ENCODE measurements at places on chromosomes 6 and 20.

- DNase-seq, result no peak
Measured at GRCh38 chr6:118876198-118876597, 17.8 kb upstream of the ASF1A start.

DNA sequence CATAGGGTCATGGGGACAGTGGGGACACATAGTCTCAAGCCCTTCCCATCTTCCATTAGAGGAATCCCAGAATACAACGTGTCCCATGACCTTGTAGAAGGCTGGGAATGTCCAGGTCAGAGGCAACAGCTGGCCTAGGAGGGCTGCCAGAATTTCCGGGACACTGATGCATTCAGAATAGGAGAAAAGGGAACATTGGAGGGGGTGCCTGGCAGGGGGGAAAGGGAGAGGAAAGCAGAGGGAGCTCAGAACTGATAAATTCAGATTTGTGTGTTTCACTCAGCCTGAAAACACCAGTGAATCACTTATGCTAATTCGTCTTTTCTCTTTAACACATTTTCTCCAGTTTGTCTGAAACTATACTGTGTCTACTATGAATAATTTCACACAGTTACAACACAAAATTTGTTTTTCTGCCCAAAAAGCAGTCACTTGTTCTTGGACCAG is 35.5 kb upstream of the BMP2 start:
- no peak for DNase-seq

- DNase-seq, result no peak
Measured at GRCh38 chr20:23966927-23967615, 21.5 kb downstream of the GGTLC1 start.

DNA sequence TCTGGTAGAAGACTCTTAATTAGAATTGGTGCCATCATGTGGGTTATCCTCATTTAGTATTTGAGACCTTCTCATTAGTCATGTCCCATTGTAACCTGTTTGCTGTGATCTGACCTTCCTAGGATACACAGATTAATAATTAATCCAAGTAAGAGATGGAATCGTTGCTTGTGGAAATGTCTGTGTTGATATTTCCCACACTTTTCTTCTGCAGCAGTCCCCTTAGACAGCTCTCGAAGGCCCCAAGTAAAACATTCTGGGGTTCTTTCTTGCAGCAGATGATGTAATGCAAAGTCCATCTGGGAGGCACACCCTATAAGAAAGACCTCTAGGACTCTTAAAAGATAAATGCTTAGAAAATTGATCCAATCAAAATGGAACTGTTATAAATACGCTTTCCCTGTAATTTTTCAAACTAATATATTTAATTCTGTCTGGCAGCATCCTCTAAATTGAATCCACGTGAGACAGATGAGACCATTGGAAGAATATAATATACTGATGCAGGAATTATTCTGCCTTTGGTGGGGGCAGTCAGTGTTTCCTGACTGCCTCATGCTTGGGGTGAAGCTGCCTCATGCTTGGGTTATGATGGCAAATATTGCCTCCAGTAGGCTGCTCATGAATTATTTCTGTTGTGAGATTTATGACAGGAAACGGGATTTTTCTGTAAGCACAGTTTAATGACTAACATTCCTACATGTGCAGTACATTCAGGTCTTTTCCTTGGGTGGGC is 54.5 kb upstream of the ARMC2 start:
- DNase-seq, result no peak

- peak; percentile 13 for DNase-seq
Measured at GRCh38 chr6:111918825-111919224, 45.6 kb upstream of the FYN start.

GRCh38 chr6:144153971-144154370 is 3.7 kb downstream of the STX11 start:
- no peak for DNase-seq

GRCh38 chr20:54025251-54025771 is 45.1 kb downstream of the BCAS1 start:
- no peak for DNase-seq

GRCh38 chr6:160301339-160301738 is 42.7 kb upstream of the SLC22A2 start:
- DNase-seq, result no peak

DNA sequence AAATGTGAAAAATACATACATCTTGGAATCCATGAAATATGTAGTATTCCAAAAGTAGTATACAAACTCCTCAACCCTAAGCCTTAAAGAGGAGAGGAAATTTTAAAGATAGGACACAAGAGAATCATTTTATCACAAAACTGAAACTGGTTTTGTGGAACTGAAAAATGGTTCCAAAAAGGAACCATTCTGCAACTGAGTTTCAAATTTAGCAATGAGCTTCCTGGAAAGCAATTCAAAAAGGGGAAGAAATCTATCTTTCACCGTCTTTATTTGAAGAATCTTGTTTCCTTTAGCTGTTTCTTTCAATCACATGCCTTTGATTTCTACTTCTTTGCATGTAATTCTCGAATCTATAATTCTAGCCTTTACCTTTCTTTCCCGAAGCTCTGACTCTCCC is 32.2 kb upstream of the LAMP5 start:
- DNase-seq, result no peak

DNA sequence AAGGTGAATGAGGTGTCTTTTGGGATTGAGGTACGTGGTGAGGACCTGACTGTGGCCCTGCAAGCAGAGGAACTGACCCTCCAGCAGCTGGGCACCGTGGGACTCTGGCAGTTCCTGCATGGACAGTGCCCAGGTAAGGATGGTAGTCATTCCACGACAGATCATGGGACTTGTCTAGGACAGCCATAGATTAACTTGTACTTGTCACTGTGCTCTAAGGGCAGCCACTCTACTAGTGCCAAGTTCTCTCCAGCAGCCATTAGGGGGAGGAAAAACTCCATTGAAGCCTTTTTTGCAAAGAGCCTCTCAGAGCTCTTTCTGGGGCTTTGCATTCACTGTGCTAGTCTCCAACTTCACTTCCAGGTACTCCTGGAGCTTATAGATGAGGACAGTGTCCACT is 20.4 kb downstream of the TAF11 start:
- no peak for DNase-seq

DNA sequence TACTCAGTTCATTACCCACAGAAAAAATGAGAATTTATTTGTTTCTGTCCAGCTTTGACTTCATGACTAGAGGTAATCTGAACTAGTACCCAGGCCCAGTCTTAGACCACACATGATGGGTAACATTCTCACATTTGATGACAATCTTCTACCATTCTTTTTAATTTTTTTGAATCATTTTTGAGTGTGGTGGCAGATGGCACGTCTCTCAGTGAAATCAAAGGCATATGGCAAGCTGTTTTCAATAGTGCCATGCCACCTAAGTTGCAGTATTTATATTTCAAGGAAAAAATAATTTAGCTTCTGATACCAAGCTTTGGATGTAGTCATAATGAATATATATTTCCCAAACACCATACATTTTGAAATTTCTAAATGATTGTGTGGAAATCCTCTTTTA is 88.8 kb upstream of the HS3ST5 start:
- no peak for DNase-seq

DNA sequence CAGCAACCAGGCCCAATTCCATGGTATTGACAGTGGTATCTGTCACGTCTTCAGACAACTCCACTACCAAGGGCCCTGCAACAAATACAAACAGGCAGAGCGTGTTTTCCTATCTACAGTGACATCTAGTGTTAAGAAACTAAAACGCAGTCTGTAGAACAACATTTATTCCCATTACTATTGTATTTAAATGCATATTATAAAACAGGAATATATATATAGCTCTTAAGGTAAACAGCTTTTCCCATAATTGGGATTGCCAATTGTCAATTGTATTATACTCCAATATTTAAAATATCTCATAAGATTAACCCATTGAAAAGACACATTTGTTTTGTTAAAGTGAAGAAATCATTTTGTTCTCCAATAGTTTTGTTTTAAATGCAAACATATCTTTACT is 97.2 kb downstream of the KIF16B start:
- DNase-seq, result no peak

- no peak for DNase-seq
Measured at GRCh38 chr6:3535776-3536435, 79.1 kb upstream of the SLC22A23 start.

All from NK-92 treated with Interleukin-12 subunit alpha and Interleukin-12 subunit beta, amount 100 ng/mL, for 24 hours (cell line).